ENCODE measurements at places on chromosomes 7 and 10.

DNA sequence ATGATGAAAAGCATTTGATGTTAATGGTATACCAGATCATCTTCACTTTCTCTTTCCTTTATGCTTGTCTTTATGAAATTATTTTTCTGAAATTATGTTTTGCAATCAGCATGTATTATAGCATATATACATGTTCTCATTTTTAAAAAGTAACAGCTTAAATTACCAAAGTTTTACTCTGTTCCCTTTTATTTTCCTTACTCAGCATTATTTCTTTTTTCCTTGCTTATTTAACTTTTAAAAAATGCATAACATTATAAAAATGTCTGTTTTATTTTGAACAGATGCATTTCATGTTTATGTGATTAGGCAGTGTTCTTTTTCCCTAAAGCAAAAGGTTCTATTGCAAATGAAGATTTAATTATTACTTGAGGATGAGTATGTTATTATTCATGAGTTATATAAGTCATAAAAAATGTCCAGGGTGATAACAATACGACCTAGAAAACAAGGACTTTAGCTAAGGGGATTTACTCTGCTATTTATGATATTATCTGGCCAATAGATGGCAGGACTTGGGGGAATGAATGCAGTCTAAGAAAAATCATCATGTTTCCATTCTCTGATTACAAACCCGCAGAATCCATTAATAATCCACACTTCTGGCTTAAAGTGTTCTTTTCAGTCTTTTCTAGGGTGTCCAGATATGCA, 38.5 kb downstream of the CABCOCO1 start:
- DNase-seq, result no peak

GRCh38 chr7:45099891-45100760, 11.4 kb upstream of the NACAD start:
- DNase-seq, result no peak

DNA sequence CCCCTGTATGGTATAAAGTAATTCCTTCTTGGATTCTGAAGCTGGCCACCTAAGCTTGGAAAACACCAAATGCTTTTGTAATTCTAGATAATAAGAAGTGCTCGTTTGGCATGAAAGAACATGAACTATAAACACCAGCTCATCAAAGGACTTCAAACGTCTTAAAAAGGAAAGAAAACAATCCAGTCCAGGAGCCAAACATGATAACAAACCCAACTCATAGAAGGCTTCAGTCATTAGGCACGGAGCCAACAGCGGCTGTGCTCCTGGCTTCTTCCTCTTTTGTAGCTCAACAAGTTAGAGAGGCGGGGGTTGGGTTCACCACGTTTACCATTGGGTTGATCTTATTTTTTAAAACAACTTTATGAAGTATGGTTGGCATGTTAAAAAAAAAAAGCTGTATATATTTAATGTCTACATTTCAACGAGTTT, 56.4 kb upstream of the ECHDC3 start:
- peak; percentile 42 for DNase-seq

DNA sequence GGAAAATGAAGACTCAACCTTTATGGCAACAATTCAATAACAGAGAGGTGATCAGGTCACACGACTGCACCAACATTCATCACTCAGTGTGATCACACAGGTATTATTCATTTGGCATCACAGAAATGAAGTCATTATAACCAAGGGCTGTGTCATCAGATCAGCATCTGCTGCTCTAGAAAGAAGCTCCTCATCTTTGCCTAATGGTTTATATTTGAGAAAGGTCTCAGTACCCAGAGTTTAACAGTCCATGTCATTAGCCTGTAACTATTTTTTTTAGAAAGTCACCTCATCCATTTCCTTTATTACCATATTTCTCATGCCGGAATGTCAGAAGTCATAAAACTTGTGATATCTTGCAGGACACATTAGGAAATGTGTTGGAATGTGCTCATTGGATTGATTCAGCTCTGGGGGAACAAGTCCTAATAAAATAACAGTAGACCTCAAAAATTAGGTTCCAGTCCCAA, 45.1 kb upstream of the PRKG1 start:
- DNase-seq, result no peak

- DNase-seq, result no peak
Observed at GRCh38 chr10:89369156-89370105, 8.4 kb upstream of the IFIT1B start.

DNA sequence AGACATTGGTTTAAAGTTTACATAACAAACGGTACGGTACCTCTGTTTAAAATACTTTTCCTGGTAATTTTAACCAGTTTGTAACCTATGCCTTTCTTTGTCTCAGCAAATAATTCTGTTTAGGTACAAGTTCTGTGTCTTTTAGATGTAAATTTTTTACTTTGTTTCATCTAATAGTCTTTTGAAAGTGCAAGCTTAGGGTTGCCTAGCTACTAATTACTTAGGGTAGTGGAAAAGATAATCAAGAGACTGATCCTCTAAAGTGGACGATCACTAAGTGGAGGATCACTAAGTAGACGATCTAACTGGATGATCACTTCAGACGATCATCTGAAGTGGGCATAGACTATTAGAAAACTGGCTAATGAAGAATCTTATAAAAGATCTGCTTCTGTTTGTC, 16.1 kb upstream of the FKBP9 start:
- DNase-seq, result no peak

DNA sequence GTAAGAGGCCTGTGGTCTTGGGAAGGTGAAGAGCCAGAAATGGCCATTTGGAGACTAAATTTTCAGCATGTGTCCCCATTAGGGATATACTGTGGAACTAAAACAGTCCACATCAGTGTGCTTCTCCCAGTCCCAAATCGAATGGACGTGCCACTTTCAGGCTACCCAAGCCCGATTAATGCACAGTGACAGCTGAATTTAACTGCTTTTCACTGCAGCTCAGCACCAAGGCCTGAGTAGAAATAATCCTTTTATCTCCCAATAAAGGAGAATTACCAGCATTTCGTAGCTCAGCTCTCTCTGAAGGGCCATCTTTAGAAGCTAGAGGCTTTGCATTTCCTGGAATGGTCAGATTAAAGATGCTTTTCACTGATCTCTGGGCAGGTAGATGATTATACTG, 183.3 kb downstream of the NPSR1 start:
- DNase-seq, result no peak

GRCh38 chr10:79491143-79491835, 21.0 kb upstream of the EIF5AL1 start:
- no peak for DNase-seq

DNA sequence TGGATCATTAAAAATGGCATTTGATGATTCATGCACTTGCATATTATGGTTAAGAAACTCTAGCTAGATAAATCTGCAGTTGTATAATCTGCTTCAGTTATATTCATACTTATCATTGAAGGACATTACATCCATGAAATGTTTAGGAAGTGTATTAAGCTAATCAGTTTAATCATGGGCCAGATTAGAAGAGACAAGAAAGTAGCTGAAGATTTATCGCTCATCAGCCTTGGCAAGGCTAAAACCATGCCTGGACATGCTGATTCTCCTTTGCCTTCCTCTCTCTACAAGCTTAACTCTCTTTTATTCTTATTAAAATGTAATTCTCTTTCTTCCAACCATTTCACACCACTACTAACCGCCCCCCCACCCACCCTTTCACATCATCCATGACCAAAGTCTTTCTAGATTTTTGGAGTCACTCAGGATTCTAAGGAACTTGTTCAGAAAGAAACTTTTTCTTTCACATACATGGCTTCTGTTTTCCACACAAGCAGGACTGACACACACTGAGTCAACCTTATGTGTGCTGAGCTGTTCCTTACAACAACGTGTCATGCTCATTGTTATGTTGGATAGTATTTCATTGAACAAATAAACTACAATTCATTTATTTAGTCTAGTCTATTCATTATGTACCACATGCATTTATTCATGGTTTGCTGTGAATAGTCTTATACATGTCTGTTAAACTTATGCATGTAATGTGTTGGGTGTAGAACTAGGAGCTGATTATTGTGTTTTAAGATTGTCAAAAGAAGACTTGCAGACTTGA, 227.3 kb upstream of the SP8 start:
- no peak for DNase-seq
